MG63 (cell line): ENCODE measurements at places on chromosomes 3 and 15. TPM values are rescaled to one million over a fixed set of nuclear protein-coding genes. Genes with fewer than 3 reads are reported as not detected.

CSPG4 gene
- total RNA-seq: 13.4 and 19.6 TPM in 2 replicates

SKOR1 gene
- total RNA-seq: not detected in 2 replicates

GRCh38 chr3:24006-24405 lies 172.6 kb upstream of the CHL1 start:
- no peak for DNase-seq

SERINC4 gene
- not detected in 2 replicates for total RNA-seq

DNA sequence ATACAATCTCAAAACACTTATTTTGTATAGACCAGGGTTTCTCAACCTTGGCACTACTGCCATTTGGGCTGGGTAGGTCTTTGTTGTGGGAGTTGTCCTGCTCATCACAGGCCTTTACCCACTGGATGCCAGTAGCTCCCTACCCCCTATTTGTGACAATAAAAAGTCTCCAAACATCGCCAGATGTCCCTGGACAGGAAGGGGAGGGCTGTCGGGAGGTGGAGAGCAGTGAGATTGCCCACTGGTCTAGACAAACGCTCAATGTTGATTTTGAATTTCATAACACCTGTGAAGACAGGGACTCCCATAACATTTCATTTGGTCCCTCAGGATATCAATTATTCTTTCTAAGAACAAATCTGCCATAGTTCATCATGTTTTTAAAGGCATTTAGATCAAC lies 151.7 kb upstream of the PTPRG start:
- DNase-seq: no peak

DNA sequence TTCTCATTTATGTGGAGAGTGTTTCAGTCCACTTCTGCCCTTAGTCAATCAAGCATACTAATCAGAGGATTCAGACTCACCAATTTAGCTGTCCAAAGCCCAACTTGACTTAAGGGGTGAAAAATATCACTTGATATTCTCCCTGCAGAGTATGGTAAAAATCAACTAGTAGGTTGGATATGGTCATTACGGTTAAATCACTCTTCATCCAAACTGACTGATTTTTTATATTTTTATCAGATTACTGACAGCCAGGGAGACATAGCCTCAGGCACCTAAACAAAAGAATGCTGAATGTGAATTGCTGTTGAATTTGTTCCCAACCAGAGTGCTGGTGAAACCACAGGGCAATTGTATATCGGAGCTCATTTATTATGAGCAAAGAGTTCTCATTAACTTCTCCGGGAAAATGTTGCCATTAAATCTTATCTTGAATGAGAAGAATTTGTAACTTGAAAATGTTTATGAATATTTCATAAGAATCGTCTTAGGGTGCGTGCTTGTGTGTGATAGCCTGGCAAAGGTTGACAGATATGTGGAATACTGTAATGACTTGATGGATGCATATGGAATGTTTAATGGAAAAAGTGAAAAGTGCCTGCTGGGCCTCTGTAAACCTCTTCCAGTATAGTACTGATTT lies 411.2 kb downstream of the NAALADL2 start:
- DNase-seq: no peak

DNA sequence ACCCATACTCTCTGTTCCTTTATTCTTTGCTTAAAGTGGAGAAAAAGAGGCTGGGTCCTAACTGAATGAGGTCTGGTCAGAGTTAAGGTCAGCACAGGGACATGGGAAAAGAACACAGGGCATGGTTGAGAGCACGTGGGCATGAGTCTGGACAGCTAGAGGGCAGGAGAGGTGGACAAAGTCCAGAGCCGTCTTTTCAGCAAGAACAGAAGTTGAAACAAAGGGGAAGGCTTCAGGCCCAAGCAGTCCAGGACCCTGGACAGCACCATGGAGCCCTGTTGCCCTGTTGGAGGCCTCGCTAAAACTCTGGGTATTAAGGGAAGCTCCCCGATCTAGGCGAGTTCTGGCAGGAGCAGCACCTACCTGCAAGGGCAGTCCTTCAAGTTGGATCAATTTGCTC lies 50.7 kb downstream of the XYLB start:
- DNase-seq: peak; percentile 0
